ENCODE measurements at places on chromosomes 13 and 19. TPM values are rescaled to one million over a fixed set of nuclear protein-coding genes. Genes with fewer than 3 reads are reported as not detected.

- no peak for DNase-seq
These were observed 38.7 kb upstream of the ZNF766 start for GRCh38 chr19:52230685-52231084.

DNA sequence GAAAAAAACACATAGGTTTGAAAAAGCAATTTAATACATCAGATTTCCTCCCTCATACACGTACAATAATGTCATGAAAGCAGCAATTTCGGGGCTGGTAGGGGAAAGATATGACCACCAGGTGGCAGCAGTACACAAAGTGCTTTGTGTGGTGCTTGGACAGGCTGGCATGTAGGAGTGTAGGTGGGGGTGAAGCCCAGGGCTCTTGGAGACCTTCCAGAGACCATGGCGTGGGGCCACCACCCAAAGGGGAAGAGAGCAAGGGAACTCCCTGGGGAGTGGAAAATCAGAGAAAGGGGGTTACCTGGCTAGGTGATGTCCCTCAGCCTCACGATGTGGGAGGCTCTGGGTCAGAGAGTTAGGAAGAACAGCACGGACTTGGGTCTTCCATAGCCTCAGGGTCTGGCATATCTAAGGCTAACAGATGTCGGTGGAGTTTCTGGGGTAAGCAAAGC is 11.8 kb upstream of the CCNA1 start:
- peak; percentile 58 for DNase-seq

DNA sequence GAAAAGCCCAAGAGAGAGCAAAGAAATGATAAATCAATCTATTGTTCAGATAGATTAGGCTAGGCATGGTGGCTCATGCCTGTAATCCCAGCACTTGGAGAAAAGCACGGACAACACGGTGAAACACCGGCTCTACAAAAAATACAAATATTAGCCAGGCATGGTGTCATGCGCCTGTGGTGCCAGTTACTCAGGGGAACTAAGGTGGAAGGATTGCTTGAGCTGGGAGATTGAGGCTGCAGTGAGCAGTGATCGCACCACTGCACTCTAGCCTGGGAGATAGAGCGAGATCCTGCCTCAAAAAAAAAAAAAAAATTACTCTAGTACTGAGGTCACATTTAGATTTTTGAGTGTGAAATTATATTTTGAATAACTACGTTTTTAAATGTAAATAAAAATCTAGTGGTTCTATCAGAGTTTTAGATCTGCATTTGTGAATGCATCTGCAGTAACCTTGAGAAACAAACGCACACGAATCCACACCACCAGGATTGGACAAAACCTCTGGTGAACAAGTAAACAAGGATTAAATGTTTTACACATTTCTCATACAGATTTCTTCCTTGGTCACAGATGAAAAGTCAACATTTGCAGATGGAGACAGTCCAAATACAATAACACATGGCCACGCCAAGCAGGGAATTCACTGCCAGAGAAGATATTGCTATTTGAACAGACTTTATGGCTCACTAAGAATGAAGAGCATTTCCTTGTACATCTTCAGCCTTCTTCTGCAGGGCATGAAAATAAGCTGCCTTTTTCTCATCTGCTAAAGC is 917.6 kb downstream of the PCDH9 start:
- DNase-seq, result no peak

DNA sequence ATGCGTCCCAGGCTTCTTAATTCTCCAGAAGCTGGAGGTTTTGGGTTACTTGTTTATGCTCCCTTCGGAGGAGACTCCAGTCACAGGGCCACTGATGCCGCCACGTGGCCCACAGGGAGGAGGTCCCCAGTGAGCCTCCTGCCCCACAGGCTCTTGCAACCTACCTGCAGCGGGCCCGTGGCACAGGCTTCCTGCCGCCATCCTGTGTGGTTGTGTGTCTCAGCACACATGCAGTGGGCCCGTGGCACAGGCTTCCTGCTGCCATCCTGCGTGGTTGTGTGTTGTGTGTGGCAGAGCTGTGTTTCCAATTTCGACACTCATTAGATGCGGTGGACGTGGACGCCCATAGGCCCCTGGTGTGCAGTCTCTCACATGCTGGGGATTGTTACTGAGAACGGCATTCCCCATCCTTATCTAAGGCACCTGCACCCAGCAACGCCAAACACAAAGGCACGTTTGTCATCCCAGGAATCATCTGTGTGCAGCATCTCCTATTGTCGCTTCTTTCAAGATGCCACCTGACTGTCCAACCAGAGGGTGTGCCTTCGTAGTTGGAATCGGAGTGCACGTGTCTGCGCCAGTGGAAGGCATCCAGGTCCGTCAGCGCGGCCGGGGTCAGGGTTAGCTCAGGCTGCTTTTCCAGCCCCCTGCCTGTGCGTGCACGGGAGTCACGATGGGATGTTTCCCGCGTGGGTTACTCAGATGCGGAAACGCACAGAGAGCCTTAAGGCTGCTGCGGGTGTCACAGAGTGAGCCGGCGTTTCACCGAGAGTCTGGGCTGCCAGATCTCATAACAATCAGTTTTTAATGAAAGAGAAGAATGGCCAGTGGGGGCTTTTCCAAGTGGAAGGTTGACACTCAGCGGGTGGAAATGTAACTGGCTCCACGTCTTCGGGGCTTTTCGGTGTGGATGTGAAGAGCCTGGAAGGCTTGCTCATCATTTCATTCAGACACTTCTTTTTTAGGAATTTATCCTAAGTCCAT is 119.8 kb downstream of the ATP11A start:
- no peak for DNase-seq

Gene ZNF460
- 29.7 TPM for total RNA-seq

Gene CCDC70
- total RNA-seq, result not detected

DNA sequence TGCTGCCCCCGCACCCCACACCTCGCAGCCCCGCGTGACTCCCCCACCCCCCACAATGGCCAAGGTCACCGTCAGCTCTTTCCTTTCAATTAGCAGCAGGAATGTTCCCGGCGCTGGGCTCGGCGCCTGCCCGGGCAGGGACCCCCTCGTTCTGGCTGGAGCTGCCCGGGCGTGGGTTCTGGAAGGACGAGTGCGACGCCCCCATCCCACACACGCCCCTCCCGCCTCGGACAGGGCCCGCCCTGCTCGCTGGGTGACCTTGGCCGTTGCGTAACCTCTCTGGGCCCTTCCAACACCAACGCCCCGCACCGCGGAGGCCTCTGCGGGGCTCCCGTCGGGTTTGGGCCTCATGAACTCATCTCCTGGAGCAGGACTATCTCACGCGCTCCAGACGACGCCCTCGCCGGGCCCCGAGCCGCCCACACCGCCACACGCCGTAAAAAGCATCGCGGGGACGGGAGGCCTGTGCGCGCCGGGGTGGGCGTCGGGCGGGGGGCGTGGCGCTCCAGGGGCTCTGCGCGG is 10.3 kb downstream of the PALM start:
- no peak for DNase-seq

Gene SUPT20H
- total RNA-seq, result 24.5 TPM

GRCh38 chr13:102917019-102917418 is 71.2 kb downstream of the ERCC5 start:
- DNase-seq, result no peak

Gene ZNF675
- total RNA-seq, result 15.7 TPM

Gene LGALS7
- not detected for total RNA-seq

GRCh38 chr19:48113190-48113917 is 2.7 kb upstream of the PLA2G4C start:
- DNase-seq, result no peak

- peak; percentile 83 for DNase-seq
These were observed 3.0 kb upstream of the C19orf81 start for GRCh38 chr19:50646074-50646807.
